ENCODE measurements at places on chromosomes 4 and X. TPM values are rescaled to one million over a fixed set of nuclear protein-coding genes. Genes with fewer than 3 reads are reported as not detected.

DNA sequence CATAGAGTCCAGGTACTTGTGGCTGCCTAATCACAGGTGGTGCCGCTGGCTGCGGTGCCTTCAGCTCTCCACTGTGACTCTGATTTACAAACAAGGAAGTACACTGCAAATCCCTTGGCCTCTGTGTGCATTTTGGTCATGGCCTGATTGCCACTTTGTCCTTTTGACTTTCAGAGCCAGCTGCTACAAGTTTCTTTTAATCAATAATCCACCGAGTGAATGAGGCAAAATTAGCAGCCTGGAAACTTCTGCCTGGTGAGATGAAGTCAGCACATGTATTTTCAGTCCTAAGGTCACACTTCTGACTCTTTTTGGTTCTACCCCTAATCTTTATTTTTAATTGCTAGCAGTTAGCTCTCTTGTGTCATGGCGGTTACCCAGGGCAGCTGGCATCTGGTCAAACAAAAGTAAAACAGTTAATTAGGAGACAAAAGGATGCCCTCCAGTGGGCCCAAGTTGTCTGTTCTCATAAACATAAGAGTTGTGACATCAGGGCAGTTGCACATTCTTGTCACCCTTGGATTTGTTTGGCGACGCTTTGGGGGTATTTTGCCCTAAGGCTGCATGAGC, 62.3 kb upstream of the LNX1 start:
- no peak for DNase-seq

DNA sequence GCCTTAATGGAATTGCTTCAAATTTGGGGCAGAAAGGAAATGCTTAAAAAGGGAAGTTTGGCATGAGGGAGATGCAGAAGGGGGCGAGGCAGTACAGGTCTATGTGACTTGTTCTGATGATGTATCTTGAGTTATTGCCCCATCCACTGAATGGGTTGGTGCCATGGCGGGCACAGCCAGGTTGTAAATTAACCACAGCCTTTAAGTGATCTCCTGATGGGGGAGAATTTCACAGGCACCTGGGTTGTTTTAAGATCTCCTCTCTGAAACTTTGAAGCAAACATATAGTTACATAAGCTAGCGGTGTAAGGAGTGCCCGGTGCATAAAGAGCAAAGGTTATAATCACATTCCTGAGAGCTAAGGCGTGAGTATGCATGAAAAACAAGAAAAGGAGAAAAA, 37.0 kb downstream of the NPY5R start:
- DNase-seq, result no peak

GRCh38 chr4:153758136-153758535, 1.7 kb downstream of the RNF175 start:
- DNase-seq, result no peak

- DNase-seq, result no peak
These were observed 76.0 kb upstream of the FAM47B start for GRCh38 chrX:34866646-34867045.

DNA sequence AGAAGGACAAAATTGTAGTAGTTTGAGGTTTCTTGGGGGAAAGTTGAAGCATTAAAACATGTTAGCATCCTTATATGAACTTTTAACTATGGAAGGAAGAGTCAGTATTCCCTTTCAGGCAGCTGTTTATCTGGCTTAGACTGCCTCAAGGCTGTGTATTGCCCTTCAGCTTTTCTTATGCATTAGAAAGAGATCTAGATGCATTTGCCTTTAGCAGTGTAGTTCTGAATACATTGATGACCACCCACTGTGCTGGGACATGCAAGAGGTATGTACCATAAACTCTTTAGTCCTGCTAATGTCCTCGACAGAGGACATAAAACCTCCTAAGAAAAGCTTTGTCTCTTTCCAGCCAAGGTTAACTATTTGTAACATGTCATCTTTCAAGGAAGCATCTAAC, 2.9 kb downstream of the FAM200B start:
- no peak for DNase-seq

The CCNA2 gene
- 61.9 TPM for total RNA-seq

The TMEM47 gene
- total RNA-seq, result not detected

GRCh38 chr4:149841686-149842085, 26.0 kb upstream of the IQCM start:
- DNase-seq, result no peak

The RADX gene
- total RNA-seq, result 0.20 TPM

GRCh38 chr4:1010395-1011021, 918 bp upstream of the FGFRL1 start:
- DNase-seq, result peak; percentile 89

DNA sequence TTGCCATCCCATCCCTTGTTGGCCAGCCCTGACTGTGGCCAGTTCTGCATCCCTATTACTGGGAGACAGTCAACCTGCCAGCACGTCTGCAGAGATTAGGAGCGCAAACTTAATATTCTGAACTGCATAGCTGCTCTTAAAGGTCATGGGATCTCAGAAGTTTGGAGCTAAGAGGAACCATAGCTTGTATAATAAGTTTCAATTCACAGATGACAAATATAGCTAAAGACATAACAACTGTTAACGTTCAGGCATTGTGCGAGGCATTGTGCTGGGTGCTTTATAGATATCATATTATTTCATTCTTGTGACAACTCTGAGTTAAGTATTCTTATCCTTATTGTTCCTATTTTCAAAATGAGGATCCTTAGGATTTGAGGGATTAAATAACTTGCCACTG, 3.7 kb downstream of the SCARB2 start:
- no peak for DNase-seq

The ARMCX4 gene
- 4.8 TPM for total RNA-seq

GRCh38 chr4:68272860-68273259, 27.4 kb upstream of the TMPRSS11B start:
- DNase-seq, result no peak

- no peak for DNase-seq
These were observed 36.4 kb upstream of the GPR174 start for GRCh38 chrX:79107891-79108718.

- no peak for DNase-seq
These were observed 121.1 kb upstream of the OTUD4 start for GRCh38 chr4:145301386-145302080.

The TRIM61 gene
- total RNA-seq, result 0.61 TPM

- DNase-seq, result no peak
These were observed 16.6 kb upstream of the KLHL2 start for GRCh38 chr4:165190591-165191347.

The TMPRSS11B gene
- not detected for total RNA-seq

GRCh38 chrX:112051576-112051975, 31.0 kb downstream of the TRPC5 start:
- DNase-seq, result no peak

- no peak for DNase-seq
These were observed 186.6 kb downstream of the CPEB2 start for GRCh38 chr4:15188605-15189539.

- no peak for DNase-seq
These were observed 23.7 kb upstream of the FAM47B start for GRCh38 chrX:34918856-34919255.

DNA sequence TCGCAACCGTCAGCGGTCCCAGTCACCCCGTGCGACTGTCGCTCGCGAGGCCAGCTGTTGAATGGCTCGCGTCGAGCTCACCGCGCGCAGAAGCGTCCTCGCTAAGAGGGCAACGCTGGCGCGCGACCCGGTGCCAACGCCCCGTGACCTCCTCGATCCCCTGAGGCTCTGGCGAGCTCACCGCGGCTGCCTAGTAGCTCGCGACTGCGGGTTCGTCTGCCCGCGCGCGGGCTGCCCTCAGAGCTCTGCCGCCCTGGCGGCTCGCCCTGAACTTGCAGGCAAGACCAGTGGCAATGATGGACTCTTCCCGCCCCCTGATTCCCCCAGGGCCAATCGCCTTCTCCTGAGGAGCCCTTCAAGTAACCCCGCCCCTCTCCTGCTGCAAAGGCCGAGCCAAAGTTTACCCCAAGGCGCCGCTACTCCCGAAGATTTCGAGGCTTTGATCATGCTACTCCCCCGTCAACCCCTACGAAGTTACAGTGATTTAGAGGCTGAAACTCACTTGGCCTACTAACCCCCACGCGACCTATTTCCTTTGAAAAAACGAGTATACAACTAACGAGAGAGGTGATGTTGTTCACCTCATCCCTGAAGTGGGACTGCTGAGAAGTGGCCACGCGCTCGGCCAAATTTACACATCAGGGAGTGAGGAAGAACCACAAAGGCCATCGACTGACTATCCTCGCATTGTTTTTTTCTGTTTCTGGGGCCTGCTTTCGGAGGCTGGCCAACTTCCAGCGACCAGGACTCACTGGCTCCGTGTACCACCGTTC, 37.5 kb downstream of the PGRMC1 start:
- DNase-seq, result no peak

DNA sequence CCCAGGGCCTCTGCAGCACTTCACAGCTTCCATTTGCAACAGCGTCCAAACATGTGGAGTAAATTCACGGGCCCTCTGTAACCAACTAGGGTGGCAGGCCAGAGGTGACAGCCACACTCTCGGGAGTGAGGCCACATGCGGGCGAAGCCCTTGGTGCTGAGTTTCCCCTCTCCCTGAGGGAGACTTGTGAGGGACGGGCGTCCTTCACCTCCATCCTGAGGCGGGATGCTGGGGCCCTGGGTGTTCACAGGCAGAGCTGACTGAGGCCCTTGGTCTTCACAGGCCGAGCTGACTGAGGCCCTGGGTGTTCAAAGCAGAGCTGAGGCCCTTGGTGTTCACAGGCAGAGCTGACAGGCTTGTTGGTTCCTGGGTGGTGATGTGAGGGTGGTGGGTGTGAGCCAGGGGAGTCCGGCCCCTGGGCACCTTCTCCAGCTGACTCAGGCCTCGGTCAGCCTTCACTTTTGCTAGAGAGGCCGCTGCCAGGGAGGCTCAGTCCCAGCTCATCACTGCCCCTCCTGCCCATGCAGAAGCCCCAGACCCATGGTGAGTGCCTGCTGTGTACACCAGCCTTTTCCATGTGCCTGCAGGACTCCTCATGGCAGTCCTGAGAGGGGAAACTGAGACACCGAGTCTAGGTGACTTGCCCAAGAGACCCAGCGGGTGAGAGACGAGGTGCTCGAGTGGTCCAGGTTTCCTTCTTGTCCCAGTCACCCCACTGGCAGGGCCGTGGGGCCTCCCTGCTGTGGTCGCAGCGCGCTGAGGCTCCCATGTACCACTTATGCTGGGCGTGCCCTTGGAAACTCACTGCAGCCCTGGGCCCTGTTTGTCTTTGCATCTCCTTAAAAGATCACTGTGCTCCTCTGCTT, 8.5 kb downstream of the WFS1 start:
- DNase-seq, result no peak

The UGT2A1 gene
- total RNA-seq, result not detected

The HTN1 gene
- total RNA-seq, result not detected

DNA sequence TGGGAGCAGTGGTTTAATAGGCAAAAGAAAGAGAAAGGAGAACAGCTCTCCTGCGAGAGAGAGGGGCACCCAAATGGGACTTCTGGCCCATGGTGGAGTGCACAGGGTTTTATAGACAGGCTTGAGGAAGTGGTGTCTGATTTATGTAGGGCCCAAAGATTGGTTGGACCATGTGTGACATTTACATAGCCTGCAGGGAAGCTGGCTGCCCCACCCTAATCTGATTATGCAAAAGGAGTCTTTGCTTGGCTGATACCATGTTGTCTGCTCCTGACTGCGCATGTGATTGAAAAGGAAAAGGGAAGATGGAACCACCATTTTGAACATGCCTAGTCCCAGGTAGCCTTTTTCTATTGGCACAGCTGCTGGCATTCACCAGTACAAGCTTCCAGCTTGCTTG, 100.0 kb upstream of the DIPK2B start:
- DNase-seq, result no peak

The CLIC2 gene
- total RNA-seq, result 0.17 TPM

The MAP3K15 gene
- not detected for total RNA-seq

The PDZD4 gene
- total RNA-seq, result 0.25 TPM

DNA sequence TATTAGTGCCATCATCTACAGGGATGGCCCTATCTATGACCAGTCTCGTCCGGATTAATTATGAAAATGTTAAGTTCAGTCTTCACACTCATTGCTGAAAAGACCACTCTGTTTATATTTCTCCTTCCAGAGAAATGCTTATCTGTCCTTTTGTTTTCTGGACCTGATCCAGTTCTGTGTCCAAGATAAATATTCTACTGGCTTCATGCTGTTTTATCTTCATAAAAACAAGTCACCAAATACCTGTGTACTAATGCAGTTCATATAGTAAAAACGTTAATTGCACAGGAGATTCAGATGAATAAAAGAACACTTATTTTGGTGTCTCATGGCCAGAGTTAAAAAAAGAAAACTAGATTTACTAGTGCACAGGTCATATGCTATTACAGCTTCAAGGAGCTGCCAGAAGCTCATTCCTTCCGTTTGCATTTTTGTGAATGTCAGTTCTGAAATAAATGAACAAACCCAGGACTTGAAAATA, 17.3 kb downstream of the FNIP2 start:
- DNase-seq, result no peak

GRCh38 chrX:111511477-111511876, at the start of gene SERTM2:
Gene SERTM2, plus strand, starts transcription at chrX:111511645. Its CDS starts 7,213 bp downstream, at chrX:111518858.
- no peak for DNase-seq

GRCh38 chr4:27360790-27361267, 500.2 kb downstream of the STIM2 start:
- DNase-seq, result no peak

- DNase-seq, result no peak
These were observed 219.1 kb downstream of the MID1 start for GRCh38 chrX:10401239-10401638.

The DDIT4L gene
- 1.0 TPM for total RNA-seq

DNA sequence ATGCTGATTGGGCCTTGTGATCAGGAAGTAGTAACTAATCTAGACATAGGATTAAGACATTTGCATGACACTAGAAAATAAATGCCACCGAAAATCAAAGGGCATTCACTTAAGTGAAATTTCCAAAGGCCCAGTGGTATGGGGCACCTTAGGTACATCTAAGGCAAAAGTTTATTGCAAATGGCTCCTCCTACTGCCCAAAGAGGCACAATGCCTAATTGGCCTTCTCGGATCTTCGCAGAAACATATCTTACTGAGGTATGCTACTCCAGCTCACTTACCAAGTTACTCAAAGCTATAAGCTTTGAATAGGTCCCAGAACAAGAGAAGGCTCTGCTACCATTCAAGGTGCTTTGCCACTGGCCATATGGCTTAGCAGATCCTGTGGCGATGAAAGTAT, 174.8 kb upstream of the CXCL13 start:
- no peak for DNase-seq

The ASB5 gene
- total RNA-seq, result not detected

DNA sequence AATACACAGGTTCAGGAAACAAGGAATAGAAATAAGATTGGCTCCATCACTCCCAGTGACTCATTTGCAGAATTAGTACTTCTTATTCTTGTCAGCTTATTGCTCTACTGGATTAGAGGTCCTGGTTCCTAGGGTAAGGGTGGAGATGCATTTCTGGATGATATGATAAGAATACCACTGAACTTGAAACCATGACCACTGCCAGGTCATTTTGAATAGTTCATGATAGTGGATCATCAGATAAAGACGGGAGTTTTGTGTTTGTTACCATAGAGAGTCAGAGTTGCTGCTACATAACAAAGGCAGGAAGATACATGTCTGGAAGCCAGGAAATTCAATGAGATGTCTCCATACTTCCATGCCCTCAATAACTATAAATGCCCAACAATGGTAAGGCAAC, 109.2 kb upstream of the FAT1 start:
- no peak for DNase-seq

- peak; percentile 58 for DNase-seq
These were observed 6.9 kb downstream of the PJA1 start for GRCh38 chrX:69158166-69158980.

- DNase-seq, result peak; percentile 22
These were observed 57.7 kb upstream of the PASD1 start for GRCh38 chrX:151505796-151506195.
